H7 (cell line): ENCODE measurements at places on chromosomes 7 and 10. TPM values are rescaled to one million over a fixed set of nuclear protein-coding genes. Genes with fewer than 3 reads are reported as not detected.

ENO4 gene
- 0.94 and 1.9 TPM in 2 replicates for total RNA-seq

- DNase-seq, result no peak
Observed at GRCh38 chr7:23476286-23477156, 6.2 kb upstream of the IGF2BP3 start.

GRCh38 chr7:105118612-105119600 lies 104.9 kb downstream of the KMT2E start:
- DNase-seq, result no peak

DNA sequence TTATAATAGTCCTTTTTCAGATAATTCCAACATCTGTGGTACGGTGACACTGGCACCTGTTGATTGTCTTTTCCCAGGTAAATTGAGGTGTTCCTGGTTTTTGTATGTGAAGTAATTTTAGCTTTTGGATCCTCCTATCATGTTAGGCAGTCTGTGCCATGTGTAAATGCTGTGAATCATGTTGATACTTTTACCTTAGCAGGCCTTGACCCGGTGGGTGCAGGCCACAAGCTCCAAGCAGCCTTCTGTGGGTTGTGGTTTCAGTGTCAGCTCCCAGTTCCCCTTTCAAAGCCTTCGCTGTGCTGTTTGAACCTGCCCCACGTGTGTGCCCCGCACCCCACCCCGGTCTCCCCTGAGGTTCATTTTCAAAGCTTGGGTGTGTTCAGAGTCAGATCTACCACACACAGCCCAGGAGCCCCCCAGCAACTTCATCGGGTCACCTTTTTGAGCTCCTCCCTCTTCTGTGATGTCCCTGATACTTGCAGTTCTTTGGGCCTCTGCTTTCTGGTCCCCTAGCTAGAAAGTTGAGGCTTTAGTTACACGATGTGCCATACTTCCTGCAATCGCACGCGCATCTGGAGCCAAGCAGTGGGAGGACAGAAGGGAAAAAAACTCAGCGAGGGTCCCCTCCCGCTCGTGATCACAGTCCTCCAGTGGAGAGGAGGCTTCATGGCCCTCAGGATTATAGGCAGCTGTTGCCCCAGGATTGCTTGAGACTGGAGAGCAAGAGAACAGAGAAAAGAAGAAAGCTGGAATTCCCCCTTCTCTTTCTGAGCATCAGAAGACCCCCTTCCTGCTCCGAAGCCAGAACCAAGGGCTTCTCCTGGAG lies 8.7 kb upstream of the BHLHA15 start:
- DNase-seq, result no peak

SLIT1 gene
- total RNA-seq, result 0.28 and 1.6 TPM in 2 replicates

GRCh38 chr10:24303522-24304310 lies 94.8 kb downstream of the KIAA1217 start:
- DNase-seq, result no peak

- no peak for DNase-seq
Observed at GRCh38 chr10:33009244-33010131, 51.5 kb upstream of the ITGB1 start.

DNA sequence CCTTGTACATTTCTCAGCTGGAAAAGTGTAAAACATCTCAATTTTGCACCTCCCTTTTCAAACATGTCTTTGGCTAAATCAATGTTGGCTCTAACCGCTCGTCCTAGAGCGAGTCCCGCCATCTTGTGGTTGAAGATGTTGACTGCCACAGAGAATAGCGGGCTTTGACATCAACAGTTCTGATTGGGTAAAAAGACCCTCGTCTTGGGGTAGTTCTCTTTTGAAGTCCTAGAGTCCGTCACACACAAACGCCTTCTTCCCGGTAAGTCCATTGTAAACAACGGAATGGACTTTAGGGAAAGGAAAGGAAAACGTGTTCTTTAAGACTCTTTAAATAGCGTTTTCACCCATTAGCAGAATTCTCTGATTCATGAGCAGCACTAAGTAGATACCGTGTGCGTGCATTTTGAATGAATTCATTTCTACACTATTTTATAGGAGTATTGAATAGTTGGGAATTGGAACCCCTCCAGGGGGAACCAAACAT lies 452 bp upstream of the RPP30 start:
- peak; percentile 78 for DNase-seq

- DNase-seq, result no peak
Observed at GRCh38 chr7:134925766-134926165, 60.5 kb upstream of the AGBL3 start.

- DNase-seq, result peak; percentile 95
Observed at GRCh38 chr7:27130540-27131389, at the start of gene HOXA4. TSS of gene HOXA4 (minus strand) at chr7:27130757. CDS start at chr7:27130733, 24 bp downstream.

- no peak for DNase-seq
Observed at GRCh38 chr7:134062460-134062859, 64.7 kb upstream of the LRGUK start.

GRCh38 chr10:5591336-5591824 lies 66.6 kb downstream of the CALML3 start:
- peak; percentile 72 for DNase-seq

- peak; percentile 64 for DNase-seq
Observed at GRCh38 chr7:151626422-151627115, 106.9 kb upstream of the RHEB start.

- DNase-seq, result no peak
Observed at GRCh38 chr10:26840938-26841732, 19.6 kb downstream of the ABI1 start.

DNA sequence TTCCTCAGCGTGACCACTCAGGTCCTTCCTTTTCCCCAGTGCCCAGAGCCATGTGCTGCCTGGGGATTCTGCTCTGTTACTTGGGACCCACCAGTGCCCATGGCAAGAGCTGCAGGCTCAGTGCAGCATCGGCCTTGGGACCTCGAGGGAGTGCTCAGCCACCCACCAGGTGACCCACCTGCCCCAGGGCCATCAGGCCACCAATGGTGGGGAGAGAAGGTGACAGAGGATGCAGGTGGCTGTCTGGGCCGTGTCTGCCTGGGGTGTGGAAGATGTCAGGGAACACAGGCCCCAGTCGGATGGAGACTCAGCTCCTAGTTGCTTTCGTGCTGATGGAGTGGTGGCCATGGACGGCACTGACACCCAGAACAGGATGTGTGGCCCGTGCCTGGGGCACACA lies 104.7 kb upstream of the FAM20C start:
- no peak for DNase-seq

DNA sequence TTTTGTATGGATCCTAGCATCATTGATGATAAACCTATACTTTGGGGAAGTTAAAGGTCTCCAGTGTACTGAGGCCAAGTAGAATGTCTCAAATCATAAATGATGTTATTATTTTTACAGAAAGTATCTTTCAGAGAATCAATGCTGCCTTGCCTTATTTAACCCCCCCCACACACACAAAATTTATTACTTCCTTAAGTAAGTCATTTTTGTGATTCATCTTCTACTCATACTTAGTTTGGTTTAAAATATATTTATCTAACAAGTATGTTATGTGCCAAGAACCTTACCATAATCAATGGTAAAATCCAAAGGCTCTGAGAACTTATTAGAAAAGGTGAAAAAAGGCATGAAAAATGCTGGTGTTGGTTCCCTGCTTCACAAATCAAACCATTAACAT lies 18.8 kb upstream of the CLDN12 start:
- no peak for DNase-seq

DNA sequence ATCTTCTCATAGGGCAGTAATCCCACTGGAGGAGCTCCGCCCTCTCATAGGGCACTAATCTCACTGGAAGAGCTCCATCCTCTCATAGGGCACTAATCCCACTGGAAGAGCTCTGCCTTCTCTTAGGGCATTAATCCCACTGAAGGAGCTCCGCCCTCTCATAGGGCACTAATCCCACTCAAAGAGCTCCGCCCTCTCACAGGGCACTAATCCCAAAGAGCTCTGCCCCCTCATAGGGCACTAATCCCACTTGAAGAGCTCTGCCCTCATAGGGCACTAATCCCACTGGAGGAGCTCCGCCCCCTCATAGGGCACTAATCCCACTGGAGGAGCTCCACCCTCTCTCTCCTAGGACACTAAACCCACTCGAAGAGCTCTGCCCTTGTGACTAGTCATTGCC lies 3.4 kb upstream of the FUOM start:
- no peak for DNase-seq

TRPV6 gene
- total RNA-seq, result 0.17 and 0.22 TPM in 2 replicates

DDX50 gene
- total RNA-seq, result 50.8 and 68.7 TPM in 2 replicates

DNA sequence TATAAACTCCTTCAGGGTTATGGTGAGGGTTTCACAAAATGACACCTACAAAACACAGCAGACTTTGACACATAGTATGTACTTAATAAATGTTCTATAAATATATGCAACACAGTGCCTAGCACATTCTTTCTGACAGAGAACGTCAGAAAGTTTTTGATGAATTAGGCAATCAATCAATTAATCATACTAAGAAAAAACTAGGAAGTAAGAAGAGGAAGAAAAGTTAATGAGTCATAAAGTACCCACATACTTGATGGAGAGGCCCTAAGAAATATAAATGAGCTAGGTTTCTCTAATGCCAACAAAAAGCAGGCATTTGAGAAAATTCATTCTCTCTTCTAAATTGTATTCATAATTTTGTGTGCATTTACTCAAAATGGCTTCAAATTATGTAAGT lies 192.7 kb upstream of the VWC2 start:
- no peak for DNase-seq

- DNase-seq, result no peak
Observed at GRCh38 chr10:132925071-132925561, 17.3 kb downstream of the CFAP46 start.

DNA sequence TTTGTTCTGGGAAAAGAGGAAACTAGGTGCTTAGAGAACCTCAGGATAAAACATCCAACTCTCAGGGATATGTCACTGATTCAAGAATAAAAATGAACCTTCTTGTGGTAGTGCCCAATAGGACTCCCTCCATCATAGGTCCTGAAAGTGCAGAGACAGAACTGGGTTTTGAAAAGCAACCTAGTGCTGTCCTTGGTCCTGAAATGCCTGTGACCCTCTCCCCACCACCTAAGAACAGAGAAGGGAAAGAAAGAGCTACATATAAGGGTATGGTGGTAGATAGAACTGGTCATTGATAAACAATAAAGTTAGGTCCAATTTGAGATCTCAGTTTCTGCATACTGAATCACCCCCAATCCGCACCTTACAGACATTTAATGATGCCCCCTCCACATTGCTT lies 953.3 kb downstream of the XPNPEP1 start:
- DNase-seq, result peak; percentile 19

- no peak for DNase-seq
Observed at GRCh38 chr7:11177793-11178192, 204.1 kb downstream of the PHF14 start.

GRCh38 chr7:13979671-13980435 lies 9.6 kb downstream of the ETV1 start:
- no peak for DNase-seq

DNA sequence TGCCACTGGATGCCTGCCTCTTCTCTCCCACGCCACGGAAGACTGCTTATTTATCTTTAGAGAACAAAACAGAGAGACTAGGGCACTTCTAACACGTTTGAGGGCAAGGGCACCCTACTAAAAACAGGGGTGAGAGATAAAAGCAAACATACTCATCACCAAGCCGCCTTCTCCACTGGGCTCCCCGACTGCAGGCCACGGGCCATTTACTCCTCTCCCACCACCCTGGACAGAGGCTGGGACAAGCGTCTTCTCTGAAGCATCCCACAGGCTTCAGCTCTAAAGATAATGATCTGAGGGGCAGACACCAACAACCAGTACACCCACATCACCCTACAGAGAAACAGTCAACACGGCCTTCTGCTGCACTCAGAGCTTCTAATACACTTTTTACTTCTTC lies 78.7 kb downstream of the CYTH3 start:
- no peak for DNase-seq

DNA sequence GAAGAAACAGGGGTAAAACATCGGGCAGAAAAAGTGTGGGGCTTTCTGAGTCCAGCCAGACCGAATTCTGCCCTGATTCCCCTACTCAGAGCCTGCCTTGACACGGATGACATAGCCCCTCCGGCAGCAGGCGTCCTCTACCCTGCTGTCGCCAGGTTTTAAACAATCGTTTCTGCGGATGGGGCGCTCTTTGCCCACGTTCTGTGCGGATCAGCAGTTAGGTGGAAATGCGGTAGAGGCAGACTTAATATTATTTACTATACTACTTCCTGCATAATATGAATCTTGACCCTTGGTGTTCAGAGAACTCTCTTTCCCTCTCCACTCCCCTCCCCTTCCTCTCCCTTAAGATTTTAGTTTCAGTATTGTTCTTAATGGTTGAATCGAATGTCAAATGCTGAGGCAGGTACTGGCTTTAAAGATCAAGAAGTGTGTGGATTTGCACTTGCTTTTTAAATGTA lies 2.4 kb downstream of the GATA3 start:
- DNase-seq, result peak; percentile 65

DNA sequence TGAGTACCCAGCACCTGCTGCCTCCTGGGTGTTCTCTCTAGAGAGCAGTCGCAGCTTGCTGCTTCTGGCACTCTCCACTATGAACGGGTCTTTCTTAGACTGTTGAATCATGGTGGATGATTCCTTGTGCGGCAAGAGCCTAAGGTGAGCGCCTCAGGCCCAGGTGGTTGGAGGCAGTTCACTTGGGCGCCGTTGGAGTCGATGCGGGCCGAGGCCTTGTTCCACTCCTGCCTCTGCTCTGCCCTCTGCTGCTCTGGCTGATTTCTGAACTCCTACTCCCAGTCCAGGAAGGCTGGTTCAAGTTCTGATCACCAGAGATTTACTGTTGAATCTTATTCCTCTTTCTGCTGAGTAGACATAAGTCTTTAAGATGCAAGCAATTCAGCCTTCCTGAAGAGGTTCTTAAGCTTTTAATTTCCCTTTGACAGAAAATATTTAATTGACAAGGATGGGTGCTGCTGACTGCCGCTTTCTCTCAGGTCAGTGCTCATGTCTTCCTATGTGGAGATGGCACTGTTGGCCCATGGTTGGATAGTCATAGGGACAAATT lies 10.4 kb downstream of the YKT6 start:
- DNase-seq, result peak; percentile 16

LIPJ gene
- total RNA-seq, result not detected in 2 replicates

GRCh38 chr10:34503704-34504103 lies 311.4 kb downstream of the PARD3 start:
- DNase-seq, result no peak

DTX2 gene
- 31.3 and 38.0 TPM in 2 replicates for total RNA-seq

SRGN gene
- not detected in 2 replicates for total RNA-seq

DNA sequence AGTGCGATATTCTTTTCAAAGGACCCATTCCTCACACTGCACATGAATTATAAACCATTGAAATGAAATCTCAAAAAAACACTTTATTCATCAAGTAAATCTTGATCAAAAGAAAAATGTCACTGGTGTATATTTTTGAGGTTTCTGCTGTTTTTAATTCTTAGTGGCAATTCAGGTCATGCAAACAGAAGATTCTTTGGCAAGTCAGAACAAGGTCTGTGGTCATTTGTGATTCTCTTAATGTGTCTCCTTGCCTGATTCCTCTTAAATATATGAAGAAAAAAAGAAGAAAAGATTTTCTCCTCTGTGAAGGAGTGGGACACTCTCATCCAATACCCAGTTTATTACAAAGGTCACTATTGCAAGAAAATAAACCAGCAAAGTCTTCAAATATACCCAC lies 308.2 kb upstream of the BMPER start:
- DNase-seq, result no peak

DNA sequence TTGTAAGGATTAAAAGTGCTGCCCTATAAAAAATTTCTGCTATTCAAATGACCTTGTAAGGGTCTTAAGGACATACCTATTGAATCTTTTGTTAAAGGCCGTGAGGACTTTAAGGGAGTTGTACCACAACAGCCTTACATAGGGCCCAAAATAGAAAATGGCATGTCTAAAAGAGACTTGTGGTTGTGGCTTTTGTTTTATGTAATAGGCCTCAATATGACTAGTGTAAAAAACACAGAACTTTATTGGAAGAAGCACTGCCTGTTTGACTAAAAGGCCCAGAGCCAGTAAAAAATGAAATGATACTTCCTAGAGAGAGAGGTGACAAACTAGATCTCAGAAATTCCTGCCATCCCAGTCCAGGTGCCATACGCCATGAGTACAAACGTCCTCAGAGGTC lies 286.6 kb downstream of the SEMA3D start:
- no peak for DNase-seq

NXPH1 gene
- total RNA-seq, result 0.10 and 0.37 TPM in 2 replicates
